ENCODE measurements at places on chromosomes 13 and 19.

DNA sequence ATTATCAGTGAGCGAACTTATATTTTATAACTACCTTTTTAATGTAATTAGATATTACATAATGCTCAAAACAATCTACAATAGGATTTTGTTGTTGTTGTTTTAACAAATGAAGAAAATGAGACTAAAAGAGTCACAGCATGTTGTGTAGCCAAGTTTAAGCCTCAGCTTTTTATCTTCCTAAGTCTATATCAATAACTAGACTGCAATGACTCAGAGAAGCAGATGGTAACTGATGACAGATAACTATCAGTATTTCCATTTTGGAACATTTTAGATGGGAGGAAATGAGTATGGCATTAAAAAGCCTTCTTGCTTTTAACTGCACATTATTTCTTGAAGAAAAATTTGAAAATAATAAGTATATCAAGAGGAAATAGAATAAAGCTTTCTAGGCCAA, 825.2 kb downstream of the SLITRK1 start:
- peak; percentile 7 for DNase-seq

- DNase-seq, result no peak
Observed at GRCh38 chr13:55190996-55191395, 1949.7 kb upstream of the PRR20A start.

GRCh38 chr13:113852536-113853517, 11.0 kb downstream of the GAS6 start:
- DNase-seq, result no peak

- no peak for DNase-seq
Observed at GRCh38 chr19:53871454-53871853, 3.8 kb downstream of the MYADM start.

DNA sequence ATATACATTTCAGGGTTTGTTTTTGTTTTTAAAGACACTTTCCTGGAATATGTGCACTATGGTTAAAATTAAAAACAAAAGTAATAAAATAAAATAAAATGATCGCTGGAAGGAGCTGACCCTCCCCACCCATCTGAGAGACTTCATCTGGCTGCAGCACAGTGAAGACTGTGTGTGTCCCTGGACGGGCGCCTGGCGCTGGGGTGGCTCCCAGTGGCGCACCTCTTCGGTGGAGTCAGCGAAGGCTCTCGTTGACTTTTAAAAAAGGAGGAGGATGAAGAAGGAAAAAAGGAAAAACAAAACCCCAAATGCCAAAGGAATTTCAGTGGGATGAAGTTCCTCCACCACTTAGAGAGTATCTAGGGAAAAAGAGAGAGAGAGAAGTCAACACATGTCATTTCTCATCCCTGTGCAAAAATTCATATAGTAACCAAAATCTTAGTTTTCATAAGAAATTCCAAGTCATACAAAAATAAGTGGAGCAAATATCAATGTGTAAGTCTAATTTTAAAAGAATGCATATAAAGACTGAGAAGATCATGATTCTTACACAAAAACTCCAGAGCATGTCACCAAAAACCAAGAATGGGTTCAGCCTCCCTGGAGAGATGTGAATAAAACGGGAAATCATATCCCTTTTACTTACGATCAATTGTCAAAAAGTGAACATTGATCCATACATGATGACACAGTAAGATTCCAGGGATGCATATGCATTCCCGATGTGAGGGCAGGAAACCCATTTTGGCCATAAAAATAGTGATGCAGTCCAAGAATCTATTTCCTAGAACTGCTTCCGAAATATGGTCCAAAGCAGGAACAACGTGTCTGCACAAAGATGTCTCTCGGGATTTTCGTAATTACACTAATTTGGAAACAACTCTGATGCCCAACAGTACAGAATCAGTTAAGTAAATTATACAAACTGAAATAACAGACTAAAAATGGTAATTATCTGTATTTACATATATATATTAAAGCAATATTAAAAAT, 123.8 kb downstream of the STK24 start:
- DNase-seq, result peak; percentile 49

DNA sequence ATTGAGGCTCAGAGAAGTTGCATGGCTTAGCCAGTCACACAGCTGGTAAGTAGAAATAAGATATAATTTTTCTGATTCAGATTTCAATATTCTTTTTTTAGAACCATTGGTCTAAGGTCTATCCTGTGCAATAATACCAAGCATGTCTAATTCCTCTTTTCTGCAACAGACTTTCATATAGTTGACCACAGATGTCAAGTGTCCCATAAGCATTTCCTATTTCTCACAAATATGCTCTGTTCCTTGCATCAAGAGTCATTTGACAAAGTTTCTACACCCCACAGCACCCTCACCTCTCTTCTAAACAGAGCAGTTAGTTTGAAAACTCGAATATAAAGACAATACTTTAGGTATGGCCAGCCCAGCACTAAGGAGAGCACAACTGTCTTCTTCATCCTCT, 26.8 kb upstream of the SACS start:
- no peak for DNase-seq

DNA sequence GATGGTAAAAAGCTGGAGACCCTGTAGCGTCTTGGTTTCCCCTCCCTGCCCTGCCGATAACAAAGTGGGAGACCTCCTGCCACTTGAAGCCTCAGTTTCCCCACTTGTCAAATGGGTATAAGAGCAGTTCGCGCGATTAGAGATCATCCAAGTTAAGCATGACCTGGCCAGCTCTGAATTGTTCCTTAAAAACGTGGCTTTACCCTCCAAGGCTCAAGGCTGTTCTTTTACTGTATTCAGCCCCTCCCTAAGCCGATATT, 421 bp downstream of the TNPO2 start:
- no peak for DNase-seq

- no peak for DNase-seq
Observed at GRCh38 chr13:49560270-49561061, 24.9 kb downstream of the RCBTB1 start.

GRCh38 chr13:80213201-80213600, 127.7 kb downstream of the SPRY2 start:
- no peak for DNase-seq

GRCh38 chr13:91133941-91134802, 213.3 kb upstream of the MIR17HG start:
- DNase-seq, result peak; percentile 48

GRCh38 chr19:42250666-42251531, 4.0 kb downstream of the ERF start:
- DNase-seq, result no peak

- DNase-seq, result no peak
Observed at GRCh38 chr13:74487091-74487722, 353.0 kb upstream of the KLF12 start.

GRCh38 chr19:6354098-6354674, 7.1 kb upstream of the CLPP start:
- DNase-seq, result no peak

DNA sequence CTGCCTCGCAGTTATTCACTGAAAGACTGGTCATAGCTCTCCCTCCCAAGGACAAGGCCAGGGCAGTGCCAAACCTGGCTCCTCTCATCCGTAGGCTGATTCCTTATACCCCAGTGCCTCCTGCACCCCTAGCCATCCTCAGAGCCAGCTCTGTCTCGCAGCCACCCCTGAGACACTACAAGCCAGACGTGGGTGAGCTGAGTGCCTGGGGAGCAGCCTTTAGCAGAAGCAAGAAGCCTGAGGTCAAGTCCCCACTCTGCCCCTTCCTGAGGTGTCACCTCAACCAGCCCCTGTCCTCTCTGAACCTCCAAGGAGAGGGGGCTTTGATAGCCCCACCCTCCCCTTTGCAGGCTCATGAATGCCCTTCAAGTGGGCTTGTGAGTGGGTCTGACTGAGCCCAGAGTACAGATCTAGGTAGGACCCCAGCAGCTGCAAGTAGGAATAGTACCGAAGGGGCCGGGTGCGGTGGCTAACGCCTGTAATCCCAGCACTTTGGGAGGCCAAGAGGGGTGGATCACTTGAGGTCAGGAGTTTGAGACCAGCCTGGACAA, 14.8 kb upstream of the AKAP8L start:
- DNase-seq, result no peak

GRCh38 chr13:31236211-31236786, 36.5 kb downstream of the B3GLCT start:
- no peak for DNase-seq

DNA sequence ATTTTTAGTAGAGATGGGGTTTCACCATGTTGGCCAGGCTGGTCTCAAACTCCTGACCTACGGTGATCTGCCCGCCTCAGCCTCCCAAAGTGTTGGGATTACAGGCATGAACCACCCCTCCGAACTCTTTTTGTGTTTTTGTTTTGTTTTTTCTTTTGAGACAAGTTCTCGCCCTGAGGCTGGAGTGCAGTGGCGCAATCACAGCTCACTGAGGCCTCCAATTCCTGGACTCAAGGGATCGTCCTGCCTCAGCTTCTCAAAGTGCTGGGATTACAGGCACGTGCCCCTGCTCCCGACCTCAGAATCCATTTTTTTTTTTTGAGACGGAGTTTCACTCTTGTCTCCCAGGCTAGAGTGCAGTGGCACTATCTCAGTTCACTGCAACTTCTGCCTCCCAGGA, 11.4 kb downstream of the SIX5 start:
- DNase-seq, result no peak

- no peak for DNase-seq
Observed at GRCh38 chr13:31968473-31968872, 63.1 kb upstream of the FRY start.

- DNase-seq, result no peak
Observed at GRCh38 chr13:72622546-72622945, 104.9 kb downstream of the MZT1 start.

DNA sequence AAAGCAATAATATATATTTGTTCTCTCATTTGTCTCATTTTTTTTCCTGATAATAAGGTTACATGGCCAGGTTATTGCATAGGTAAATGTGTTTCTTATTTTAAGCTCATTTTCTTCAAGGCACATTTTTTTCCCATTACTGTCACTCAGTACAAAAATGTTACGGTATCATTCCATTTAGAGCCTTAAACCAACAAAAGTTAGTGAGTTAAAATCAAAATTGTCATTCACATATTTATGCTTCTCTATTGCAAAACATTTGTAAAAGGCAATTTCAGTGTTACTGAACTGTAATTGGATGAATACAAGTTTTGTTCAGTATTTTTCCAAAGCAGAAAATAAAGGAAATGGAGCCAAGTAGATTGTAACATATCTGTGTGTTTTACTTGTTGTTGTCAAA, 117.6 kb upstream of the MAB21L1 start:
- no peak for DNase-seq

DNA sequence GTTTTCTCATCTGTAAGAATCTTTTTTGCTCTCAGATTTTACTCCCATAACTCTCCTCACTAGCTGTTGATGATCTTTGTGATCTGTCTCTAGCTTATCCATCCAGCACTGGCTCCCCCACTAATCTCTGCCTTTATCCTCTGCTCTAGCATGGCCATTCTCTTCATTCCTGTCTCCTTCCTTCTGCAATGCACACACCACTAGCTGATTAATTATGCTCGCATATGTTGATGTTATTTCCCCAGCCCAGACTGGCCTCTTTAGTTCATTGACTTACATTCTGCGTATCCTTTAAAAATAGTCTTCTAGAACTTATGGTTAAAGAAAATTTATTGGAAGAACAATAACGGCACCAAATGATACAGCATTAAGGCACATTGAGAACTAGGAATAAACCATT, 52.5 kb downstream of the DGKH start:
- no peak for DNase-seq

- DNase-seq, result no peak
Observed at GRCh38 chr13:20116213-20116612, 44.6 kb downstream of the GJA3 start.

GRCh38 chr13:112234131-112234875, 141.9 kb upstream of the SPACA7 start:
- DNase-seq, result no peak

DNA sequence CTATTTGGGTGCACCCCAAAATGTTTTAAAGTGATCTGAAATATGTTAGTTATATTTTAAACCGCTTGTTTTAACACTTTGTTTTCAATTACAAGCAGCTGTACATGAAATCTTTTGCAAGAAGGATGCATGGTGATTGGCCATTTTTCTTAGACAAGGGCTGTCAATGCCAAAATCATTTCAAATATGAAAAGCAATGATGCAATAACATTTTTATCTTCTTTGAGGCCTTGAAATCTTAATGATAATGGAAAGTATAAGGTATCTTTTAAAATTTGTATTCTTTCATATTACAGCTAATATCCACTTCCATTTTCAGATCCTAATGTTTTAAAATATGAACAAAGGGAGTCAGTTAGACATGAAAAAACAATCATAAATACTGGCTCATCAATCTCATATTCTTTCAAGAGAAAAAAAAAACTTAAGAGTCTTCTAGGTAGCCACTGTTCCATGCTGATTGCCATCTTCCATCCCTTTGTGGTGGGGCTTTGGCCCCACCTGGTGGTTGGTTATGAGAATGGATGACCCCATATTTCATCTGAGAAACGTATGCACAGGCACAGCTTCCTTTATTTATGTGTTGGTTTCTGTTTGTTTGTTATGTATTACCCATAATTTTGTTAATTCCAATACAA, 330.3 kb upstream of the MIR17HG start:
- DNase-seq, result peak; percentile 6

Data from fibroblast of skin of left quadriceps (primary cell).